Smooth muscle cell of trachea (primary cell): ENCODE measurements at places on chromosomes 1 and 21. TPM values are rescaled to one million over a fixed set of nuclear protein-coding genes. Genes with fewer than 3 reads are reported as not detected.

The ACBD6 gene
- total RNA-seq: 56.4 and 72.6 TPM in 2 replicates

The TAF13 gene
- total RNA-seq: 73.9 and 75.4 TPM in 2 replicates

The TNFRSF8 gene
- total RNA-seq: under 0.01 and 0.15 TPM in 2 replicates

The C8A gene
- total RNA-seq: under 0.01 TPM in 1 of 2 replicates, not detected in the other

The KRTAP10-3 gene
- not detected in 2 replicates for total RNA-seq

The HLX gene
- total RNA-seq: 2.6 and 8.9 TPM in 2 replicates

The SLC25A34 gene
- 0.58 and 2.6 TPM in 2 replicates for total RNA-seq

The RER1 gene
- 83.2 and 134 TPM in 2 replicates for total RNA-seq

The TMEM125 gene
- not detected in 2 replicates for total RNA-seq

The SLC30A10 gene
- not detected in 2 replicates for total RNA-seq

The GPR52 gene
- total RNA-seq: 0.50 and 1.5 TPM in 2 replicates

The GFI1 gene
- 0.15 TPM in 1 of 2 replicates, not detected in the other for total RNA-seq
